ENCODE measurements at places on chromosomes 11 and 22.
A peak's percentile ranks its signal among the peaks of the same experiment; 100 is the strongest.

DNA sequence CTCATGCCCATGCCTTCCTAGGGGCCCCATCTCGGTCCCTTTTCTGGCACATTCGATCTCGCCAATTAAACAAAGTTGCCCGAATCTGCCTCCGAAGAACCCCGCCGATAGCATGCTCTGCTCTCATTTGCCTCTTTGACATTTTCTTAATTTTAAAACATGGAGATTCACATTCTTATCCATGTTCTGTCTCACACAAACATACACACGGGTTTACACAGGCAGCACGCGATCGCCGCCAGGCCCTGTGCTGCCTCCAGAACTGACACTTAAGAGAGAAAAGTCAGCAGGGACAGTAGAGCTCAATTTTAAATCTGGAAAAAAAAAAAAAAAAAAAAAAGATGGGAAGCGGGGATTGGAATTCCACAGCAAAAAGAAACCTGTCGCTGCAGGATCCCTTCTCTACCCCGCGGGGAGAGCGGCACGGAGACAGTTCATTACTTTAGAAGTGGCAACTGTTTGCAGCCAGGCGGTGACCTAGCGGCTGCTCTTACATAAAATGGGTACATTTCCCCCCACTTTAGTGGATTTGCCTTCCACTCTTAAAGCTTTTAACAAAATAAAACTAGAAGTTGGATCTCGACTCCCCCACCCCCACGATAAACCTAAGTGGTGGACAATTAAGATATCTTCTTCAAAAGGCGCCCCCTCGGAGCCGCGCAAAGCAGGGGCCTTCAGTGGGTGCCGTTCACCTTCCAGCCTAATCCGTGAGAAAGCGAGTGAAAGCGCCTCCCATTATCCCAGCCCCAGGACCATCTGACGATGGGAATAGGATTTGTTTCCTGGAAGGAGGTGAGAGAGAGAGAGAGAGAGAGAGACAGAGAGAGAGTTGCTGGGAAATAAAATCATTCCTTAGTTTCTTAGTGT, 13.7 kb downstream of the PAX6 start:
- no peak for DNase-seq

DNA sequence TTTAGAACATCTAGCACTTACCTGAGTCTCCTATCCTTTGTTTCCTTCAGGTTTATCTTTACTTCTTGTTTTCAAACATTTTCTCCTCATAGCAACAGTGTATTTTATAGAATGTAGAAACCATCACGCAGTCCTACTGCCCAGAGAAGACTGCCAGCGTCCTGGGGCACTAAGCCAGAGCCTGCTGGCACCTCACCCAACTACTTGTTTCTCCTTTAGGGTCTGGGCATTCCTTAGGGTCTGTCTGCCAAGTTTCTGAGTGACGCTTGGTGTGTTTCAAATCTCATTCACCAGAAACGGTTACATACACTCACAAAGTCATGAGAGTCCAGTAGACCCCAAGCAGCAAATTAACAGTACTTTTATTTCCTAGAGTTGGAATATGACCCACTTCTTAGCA, 49.6 kb upstream of the SLC25A1 start:
- no peak for DNase-seq

GRCh38 chr11:5605849-5606248, 9.4 kb downstream of the TRIM6 start:
- DNase-seq = no peak

- DNase-seq = peak; percentile 84
Observed at GRCh38 chr22:41022470-41023298, 69.7 kb upstream of the EP300 start.

- no peak for DNase-seq
Observed at GRCh38 chr11:87260811-87261210, 223.1 kb downstream of the TMEM135 start.

GRCh38 chr11:19907839-19908238, 195.2 kb downstream of the NAV2 start:
- no peak for DNase-seq

DNA sequence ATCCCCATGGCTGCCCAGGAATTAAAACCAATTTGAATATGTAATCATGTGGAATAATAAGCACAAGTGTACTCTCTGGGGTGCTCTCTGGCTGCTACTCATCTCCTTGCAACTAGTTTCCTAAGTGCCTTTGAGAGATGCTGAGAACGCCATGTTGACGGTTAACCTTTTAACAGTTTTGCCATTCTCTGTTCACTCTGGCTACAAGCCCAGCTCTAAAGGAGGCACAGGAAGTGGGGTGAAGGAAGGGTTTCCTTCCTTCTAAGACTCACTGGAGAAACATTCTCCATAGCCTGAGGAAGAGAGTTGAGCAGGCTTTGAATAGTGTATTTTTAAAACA, 122.0 kb upstream of the ZC3H12C start:
- DNase-seq = peak; percentile 78

DNA sequence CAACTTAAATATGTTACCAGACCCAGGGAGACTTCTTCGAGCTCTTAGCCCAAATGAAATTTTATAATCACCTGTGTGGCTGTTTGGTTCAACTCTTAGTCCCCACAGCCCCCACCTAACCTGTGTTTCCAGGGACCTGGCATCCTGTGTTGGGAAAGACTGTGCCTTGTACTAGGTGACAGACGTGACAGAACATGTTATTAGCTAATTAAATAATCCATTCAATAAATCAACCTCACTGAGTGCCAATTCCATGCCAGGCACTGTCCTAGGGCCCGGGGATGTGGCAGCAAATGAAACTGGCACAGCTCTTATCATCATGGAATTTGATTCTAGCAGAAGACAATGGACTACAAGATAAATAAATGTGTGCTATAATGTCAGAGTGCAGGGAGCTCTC, 431.9 kb downstream of the MIAT start:
- no peak for DNase-seq

GRCh38 chr22:38228326-38228872, 26.6 kb downstream of the MAFF start:
- no peak for DNase-seq

GRCh38 chr11:99911116-99911515, 776.0 kb upstream of the ARHGAP42 start:
- DNase-seq = peak; percentile 10

DNA sequence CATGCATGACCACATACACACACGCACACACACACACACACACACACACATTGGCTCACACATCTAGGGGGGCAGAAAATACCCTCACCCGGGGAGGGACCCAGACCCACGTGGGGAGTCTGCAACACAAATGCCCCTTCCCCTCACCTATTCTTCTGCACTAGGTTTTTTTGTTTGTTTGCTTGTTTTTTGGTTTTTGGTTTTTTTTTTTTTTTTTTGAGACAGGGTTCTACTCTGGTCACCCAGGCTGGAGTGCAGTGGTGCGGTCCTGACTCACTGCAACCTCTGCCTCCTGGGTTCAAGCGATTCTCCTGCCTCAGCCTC, 28.4 kb downstream of the WEE1 start:
- no peak for DNase-seq

DNA sequence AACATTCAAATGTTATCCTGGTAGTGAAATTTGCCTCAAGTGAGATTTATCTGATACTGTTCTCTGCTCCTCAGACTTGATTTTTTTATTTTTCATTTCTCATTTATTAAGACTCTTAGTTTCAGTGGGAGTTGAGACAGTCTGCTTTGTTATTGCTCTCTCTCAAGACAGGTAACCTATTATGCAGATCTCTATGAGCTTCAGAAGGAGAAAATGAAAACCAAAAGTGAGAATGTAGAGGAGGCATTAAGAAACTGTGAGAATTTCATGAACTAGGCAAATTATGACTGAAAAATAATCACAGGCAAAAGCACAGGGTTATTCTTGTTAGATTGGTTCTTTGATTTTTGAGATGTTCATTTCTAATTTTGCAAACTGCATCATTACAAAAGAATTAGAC, 290.0 kb upstream of the CHORDC1 start:
- DNase-seq = no peak

DNA sequence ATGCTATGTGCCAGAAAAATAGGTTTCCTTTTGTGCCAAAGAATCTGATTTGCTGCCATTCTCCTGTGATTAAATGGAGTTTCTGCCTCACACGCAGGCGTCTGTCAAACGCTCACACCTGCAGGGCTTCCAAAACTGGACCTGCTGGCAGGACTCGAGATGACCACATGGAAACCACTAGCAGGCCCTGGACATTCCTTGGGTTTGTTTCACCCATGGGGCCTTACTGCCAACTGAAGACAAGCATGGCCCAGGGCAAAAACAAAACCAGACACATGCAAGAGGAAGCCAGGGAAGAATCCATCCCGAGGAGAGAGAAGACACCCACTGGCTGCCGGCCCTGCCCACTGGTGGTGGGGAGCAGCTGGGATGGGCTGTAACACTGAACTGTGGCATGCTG, 55.9 kb upstream of the MN1 start:
- DNase-seq = no peak

DNA sequence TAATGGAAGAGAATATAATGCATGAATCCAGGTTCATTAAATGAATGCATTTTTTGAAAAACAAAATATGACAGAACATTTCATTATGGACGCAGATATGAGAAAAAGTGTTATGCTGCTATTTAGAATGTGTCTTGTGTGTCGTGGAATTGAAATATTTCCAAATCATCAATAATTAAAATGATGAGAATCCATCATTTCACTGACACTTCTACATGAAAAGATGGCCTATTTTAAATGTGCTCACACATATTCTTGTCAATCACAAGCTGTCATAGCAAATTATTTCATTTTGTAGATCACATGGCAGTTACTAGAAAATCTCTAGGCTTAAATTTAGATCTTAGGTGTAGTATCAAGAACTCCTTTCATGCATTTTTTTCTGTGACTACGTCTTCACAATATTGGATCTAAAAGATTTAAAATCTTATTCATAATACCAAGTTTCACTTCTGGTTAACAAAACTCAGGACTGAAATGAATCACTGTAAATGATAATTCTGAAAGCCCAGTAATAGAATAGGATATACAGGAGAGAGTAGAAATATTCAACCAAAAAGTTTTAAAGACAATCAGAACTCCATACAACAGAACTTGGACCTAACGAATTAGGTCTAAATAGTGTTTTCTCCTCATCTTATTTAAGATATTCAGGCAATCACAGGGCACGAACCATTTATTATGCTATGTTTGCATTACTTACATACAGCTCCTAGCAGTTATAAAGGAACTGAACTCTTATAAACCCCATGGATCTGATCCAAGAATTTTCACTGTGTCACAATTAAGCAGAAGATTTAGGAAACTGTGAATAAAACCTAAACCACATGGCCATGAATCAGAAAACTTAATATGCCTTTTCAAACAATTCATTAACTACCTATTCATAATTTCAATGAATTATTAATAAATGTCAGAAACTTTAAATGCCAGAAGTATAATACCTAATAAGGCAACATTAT, 67.7 kb downstream of the DCDC1 start:
- no peak for DNase-seq

GRCh38 chr22:17085277-17086181, 729 bp downstream of the IL17RA start:
- DNase-seq = no peak

DNA sequence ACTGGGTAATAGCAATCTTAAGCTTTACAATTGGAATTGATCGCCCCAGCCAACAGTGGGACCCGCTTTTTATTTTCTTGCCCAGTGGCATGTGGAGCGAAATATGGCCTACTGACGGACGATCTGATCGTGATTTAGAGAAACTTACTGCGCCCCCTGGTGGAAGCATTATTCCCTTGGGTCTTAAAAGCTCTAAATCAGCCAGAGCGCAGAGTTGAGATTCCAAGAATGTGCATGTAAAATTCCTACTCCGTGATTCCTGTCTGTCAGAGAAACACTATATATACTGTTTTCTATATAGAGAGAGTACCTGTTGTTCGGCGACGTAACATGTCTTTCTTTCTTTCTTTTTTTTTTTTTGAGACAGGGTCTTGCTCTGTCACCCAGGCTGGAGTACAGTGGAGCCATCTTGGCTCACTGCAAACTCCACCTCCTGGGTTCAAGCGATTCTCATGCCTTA, 3.7 kb upstream of the DPF2 start:
- peak; percentile 88 for DNase-seq

DNA sequence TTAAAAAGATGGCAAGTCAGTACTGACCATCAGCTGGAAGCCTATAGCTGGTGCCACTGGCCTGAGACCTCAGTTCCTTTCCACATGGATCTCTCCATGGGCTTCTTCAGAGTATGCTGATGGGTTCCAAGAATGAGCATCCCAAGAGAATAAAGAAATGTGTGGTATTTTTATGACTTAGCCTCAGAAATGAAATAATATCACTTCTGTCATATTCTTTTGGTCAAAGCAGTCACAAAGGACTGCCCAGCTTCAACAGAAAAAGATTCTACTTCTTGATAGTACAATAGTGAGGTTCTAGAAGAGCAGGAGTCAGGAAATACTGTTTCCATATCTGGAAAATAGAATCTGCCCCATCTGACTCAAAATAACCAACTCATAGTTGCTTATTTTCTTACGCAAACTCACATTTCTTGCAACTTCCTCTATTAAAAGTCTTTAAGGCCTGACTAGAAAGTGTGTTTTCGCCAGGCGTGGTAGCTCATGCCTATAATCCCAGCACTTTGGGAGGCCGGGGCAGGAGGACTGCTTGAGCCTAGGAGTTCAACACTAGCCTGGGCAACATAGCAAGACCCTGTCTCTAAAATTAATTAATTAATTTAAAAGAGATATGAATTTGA, 116.9 kb downstream of the SIK3 start:
- peak; percentile 79 for DNase-seq

DNA sequence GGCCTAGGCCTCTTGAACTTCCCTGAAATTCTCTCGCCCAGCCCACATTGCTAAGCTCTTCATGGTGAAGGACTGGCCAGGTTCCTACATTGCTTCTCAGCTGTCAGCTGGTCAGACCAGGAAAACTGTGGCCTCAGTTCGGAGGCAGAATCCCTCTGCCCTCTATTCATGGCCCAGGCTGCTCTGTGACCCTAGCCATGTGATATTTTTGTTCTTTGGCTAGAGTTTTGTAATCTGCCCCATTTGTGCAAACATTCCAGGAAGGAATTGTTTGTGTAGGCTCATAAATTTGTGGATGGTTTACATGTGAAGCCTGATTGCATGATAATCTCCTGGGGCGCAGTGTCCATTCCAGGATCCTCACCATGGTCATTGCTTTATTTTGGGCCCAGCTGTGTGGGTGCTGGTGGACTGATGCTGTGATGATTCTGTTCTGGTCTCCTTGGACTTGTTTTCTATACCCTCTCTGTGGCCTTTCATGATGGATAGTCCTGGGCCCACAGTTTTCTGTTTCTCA, 149.1 kb upstream of the E2F8 start:
- DNase-seq = no peak

DNA sequence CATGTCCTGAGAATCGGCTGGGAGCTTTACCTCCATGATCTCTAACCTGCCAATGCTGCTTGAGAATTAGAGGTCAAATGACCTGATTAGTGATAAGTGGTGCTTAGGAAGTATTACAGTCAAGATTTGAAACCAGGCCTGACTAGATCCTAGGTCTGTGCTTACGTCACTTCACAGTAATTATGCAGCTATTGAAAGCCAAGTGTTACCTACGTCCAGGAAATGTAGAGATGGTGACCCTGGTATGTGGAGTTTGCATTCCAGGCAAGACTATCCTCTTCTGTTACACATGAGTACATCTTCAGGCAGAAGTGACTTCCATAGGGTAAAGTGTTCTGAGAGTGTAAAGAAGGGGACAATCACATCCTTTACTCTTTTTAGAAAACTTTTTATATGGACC, 530.4 kb upstream of the TENM4 start:
- DNase-seq = no peak

Data from Kasumi-1 (cell line).